Stimulated activated CD4-positive, alpha-beta T cell treated with anti-CD3 and anti-CD28 coated beads, Interleukin-12 subunit alpha, Interleukin-12 subunit beta, amount 100 ng/mL, for 48 hours (primary cell): ENCODE measurements at places on chromosomes 12 and 14.

- DNase-seq: no peak
Measured at GRCh38 chr14:103698380-103699260, 16.6 kb downstream of the XRCC3 start.

- no peak for DNase-seq
Measured at GRCh38 chr14:83556746-83557453, 1973.0 kb upstream of the FLRT2 start.

GRCh38 chr12:48512855-48513254 lies 12.6 kb upstream of the OR8S1 start:
- DNase-seq: peak; percentile 4

DNA sequence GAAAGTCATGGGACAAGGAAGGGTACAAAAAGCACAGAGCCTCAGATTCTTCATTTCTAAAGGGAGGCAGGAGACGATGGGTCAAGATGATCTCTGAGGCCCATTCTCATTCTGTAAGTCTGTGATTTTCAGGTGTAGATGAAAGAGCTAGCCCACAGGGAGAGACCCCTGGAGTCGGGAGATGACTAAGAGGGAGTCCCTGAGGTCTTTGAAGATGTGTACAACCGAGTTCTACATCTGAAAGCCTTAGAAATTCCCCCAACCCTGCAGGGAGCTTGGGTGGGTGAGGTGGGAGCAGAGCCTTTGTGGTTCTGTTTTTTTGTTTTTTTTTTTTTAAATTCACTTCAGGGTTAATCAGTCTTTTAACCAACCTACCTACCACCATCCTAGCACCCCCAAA lies 3.1 kb downstream of the WNT10B start:
- no peak for DNase-seq

DNA sequence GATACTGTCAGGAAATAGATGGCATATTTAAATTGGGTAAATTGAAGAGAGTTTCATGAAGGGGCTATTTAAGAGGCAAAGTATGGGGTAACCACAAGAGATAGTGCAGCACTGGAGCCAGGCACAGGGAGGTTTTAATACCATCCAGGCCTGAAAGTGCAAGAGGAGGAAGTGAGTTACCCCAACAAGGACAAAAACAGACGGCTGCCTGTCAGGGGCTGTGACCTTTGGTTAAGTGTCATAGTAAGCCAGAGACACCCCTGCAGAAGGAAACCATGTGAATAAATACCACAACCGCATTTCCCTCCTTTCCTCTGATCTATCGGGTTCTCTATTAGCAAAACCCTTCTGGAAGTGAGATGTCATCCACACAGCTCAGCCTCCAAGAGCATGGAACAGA lies 122.0 kb upstream of the DHRS4 start:
- no peak for DNase-seq

DNA sequence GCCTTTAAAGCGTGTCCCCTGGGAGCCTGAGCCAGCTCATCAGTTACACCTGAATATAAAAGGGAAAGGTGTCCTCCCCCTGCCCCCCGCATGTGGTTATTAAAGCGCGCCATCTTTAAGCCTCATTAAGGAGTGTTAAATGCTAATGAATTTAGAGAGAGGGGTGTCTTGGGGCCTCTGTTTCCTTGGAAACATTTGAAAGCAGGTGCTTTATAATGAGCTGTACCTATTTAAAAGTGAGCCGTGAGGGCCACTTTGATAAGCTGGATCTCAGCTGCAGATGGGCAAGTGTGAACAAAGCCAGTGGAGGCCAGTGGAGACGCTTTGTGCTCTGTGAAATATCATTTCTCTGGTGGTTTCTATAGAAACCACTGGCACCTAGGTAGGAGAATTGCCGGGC lies 84.0 kb downstream of the BEGAIN start:
- no peak for DNase-seq

DNA sequence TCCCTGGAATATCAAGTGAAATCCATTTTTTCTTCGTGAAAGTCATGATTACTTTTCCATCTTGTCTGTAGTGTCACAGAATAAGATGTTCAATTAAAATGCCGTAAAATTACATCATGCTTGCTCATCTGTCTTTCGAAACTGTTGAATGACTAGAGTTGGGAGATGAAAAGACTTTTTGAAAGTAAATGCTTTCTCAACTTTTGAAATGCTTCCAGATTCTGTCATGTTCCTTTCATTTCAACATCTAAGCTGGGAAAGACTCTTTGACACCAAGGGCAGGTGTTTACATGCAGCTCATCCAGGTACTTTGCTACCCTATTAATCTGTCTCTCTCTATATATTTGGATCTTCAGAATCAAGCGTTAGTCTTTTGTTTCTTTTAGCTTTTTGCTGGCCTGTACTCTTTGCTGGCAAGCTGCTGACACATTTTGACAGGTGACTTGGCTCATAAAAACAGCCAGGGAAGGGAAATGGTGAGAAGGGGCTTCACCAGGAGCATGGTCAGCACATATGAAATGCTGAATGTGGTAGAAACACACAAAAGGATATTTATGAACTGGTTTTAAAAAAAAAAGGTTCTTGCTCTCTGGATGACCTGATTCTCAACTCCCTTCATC lies 77.0 kb upstream of the METAP2 start:
- DNase-seq: no peak

DNA sequence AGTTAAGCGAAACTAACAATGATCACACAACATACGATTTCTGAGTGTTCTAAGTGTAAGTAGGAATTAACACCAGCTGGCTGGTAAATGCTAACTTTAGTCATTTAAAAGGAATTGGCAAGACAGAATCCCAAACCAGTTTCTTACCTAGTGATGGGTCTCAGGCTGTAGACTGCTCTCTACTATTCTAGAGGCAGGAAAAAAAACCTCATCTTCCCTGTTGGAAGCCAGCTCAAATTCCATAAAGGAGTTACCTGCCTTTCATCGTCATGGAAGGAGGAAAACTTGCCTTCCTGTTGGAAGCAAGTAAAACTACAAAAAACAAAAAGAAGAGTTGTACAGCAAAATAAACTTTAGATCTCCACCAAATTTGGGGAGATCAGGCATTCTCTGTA lies 23.7 kb upstream of the SLC7A8 start:
- no peak for DNase-seq

GRCh38 chr12:79558924-79559469 lies 131.8 kb downstream of the PAWR start:
- no peak for DNase-seq

DNA sequence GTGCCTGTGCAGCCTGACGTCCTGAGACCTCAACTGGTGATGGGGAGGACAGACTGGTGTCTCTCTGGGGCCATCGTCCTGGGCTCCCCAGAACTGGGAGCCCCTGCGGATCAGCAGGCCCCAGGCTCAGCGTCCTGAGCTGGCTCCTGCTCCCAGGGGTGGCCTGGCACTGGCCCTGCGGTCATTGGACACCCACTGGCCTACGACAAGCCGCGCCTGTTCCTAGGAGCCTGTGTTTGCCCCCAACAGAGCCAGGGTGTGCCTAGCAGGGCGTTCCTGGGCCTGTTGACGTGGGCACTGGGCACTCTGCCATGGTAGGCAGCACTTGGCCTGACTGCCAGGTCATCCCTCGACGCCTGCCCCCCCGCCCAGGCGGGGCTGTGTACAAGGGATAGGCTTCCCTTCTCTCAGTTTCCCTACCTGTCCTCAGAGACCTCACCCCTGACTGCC lies 8.4 kb downstream of the ADSS1 start:
- DNase-seq: no peak

DNA sequence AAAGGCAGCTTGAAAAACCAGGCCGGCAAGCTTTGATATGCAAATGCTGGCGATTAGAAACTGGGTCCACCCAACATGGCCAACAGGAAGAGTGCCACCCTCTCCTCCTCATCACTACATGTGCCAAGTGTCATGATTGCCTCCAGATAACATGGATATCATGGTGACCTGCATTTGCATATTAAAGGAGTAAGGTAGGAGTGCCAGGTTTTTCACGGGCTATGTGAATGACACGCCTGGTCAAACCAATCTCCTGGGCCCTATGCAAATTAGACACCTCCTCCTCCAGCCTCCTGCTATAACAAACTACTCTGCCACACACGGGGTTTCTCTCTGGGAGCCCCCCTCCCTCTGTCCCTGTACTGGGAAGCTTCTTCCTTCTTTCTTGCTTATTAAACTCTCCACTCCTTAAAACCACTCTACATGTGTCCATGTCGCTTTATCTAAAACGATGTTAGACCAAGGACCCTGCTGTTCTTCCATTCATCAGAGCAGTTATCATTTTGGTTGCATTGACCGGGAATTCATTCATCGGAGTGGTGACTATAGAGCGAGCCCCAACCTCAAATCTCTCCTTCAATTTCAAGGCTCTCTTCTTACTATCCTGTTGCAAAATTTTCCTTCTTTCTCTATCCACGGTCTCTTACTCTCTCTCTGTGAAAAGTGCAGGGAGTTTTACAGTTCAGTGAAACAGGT lies 27.5 kb downstream of the APOBEC1 start:
- no peak for DNase-seq

DNA sequence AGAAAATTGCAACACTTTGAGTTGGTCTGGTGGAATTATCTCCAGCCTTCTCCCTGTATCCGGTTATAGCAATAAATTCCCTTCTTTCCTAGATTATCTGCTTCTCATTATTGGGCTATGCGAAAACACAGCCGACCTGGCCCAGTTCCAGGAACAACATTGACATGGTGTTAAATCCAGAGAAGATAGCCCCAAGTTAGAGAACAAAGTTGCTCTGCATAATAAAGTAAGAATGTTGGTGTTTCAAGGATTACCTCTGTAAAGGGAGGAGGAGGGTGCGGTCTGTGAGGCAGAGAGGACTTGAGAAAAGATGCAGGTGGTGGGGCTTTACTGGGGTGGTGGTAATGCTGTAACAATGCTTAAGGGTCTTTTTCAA lies 12.1 kb downstream of the TCL1A start:
- DNase-seq: no peak

GRCh38 chr14:96362071-96362964 lies 823 bp downstream of the ATG2B start:
- DNase-seq: peak; percentile 36

DNA sequence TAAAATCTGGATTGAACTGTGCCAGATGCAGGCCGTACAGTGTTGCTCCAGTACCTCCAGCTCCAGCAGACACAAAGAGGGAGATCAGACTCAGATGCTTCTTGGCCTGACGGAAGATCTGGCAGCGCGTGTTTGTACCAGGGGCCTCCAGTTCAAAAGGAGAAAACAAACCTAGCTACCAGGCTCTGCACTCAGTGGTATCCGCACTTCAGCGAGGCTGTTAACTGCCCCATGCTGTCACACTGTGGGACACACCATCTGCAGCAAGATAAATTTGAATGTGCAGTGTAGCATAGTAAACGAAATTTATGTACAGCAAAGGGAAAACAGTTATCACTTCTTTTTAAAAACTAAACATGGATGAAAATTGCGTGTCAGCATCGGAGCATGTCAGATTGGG lies 5.1 kb downstream of the DYNC1H1 start:
- no peak for DNase-seq

GRCh38 chr14:96792591-96792990 lies 4.6 kb upstream of the VRK1 start:
- DNase-seq: no peak

GRCh38 chr12:50222275-50222783 lies 55.2 kb upstream of the CERS5 start:
- no peak for DNase-seq

GRCh38 chr12:100503228-100503628 lies 29.6 kb downstream of the NR1H4 start:
- no peak for DNase-seq

DNA sequence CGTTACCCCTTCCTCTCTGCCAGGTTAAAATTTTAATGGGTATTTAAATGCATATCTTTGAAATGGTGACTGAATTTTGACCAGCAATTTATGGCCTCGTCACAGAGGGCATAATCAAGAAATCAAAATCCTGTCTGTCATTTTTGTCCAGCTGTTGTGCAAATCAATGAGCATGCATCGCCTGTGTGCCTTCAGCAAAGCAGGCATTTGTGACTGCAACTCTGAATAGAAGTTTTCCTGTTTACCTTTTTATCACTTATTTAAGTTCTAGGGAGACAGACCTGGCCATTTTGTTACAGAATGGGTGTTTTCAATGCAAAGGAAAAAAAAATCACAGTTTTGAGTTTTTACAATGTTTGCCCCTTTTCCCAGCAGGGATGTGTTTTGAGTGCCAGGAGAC lies 107.4 kb downstream of the PPM1A start:
- DNase-seq: no peak

DNA sequence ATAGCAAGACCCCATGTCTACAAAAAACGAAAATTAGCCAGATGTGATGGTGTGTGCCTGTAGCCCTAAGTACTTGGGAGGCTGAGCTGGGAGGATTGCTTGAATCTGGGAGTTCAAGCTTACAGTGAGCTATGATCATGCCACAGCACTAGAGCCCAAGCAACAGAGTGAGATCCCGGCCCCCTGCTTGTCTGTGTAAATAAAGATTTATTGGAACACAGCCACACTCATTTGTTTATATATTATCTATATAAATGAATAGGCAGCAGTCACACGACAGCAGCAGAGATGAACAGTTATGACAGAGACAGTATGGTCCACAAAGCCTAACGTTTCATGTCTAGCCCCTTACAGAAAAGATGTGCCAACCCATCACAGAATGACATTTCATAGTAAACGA lies 14.8 kb downstream of the DDX54 start:
- no peak for DNase-seq

GRCh38 chr12:98296462-98297079 lies 218.8 kb upstream of the TMPO start:
- DNase-seq: no peak

DNA sequence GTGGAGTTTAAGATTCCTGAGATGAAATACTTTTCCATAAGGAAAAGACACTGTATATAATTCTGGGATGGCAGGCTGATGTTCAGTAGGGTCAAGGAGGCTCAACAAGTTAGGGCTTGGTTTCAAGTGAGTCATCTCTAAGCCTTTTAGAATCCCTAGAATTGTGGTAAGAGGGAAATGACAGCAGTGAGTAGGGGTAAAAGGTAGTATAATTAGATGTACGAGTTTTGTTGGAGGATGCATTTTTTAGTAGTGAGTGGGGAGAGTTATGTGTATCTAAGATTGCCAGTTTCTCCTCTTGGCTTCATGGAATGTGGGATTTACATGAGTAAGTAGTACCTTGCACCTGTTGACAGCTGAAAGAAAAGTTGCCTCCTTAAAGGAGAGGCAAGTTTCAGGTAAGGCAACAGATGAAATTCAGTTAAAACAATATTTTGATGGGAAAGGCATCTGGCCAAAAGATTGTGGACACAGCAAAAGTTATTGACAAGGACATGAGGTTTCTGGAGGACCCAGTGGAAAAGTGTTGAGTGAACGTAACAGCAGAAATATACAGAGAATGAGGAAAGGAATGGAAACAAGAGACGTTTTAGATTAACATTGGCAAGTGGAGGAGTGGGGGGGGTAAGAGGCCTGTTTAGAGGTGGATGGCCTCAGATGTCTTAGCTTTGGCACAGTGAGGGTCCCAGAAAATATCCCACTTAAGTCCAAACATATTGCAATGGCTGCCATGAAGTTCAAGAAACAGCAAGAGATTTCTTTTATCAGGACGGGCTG lies 21.8 kb downstream of the LMO3 start:
- DNase-seq: no peak

GRCh38 chr12:130537051-130537450 lies 179.0 kb downstream of the RIMBP2 start:
- DNase-seq: no peak
